Activated T-helper 1 cell treated with Interleukin-2 at 50 U/mL for 16 hours (primary cell): ENCODE measurements at places on chromosomes 5 and 9.

DNA sequence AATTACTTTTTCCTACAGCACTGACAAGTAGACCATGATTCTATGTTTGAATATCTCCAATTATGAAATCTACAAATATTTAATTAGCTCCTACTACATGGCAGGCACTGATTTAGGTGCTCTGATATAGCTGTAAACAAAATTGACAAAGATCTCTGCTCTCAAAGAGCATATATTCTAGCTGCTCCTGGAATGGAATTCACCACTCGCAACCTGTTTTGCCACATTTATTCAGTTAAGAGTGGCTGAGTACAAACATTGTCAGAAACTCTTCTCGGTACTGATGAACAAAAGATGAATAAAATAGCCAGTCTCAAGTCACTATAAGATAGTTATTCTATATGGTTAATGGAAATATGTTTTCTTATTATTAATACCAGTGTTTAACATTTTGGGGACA is 114.2 kb upstream of the PDE4D start:
- no peak for DNase-seq

DNA sequence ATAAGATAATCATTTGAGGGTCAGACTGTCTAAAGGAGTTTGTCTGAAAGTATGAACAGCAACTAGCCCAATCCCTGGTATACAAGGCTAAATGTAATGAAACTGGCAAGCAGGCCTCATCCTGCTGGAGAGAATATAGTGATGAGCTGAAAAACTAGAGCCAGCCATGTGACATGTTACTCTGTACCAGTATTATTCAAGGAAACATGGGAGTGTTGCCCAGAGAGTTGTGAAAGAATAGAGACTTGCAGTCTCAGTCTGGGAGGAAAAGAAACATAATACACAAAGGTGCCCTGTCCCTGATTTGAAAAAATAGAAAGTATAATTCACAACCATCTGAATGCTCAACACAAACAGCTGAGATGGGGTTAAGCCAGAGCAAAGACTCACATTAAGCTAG is 37.9 kb upstream of the HTR1A start:
- DNase-seq = no peak

DNA sequence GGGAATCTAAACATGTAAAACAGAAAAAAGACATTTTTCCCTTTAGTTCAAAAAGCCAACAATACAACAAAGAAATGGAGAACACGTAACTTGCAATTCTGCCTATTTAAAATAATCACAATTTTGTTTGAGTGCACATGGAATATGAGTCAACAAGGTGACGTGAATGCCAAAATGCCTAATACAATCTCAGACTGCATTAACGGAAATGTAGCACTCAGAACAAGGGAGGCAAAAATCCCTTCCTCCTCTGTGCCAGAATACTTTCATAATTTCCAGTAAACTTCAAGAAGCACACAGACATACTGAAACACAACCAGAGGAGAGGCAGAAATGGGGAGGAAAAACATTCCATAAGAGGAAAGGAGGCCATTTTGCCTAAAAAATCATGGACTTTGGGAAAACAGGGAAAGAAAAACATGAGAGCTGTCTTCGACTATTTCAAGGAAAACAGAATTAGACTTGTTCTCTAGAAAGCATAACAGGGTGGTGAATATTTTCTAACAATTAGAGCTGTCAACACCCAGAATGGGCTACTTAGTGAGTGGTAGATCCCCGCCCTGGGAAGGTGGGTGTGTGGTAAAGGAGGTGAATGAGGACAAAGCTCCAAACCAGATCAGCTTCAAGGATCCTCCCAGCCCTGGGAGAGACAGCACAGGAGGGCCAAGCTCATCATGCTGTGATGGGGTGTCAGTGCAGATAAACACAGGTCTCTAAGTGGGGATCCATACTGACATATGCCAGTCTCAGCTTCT is 48.2 kb downstream of the ABCA1 start:
- no peak for DNase-seq

- no peak for DNase-seq
These were observed 71.0 kb downstream of the BRINP1 start for GRCh38 chr9:119298076-119298853.

DNA sequence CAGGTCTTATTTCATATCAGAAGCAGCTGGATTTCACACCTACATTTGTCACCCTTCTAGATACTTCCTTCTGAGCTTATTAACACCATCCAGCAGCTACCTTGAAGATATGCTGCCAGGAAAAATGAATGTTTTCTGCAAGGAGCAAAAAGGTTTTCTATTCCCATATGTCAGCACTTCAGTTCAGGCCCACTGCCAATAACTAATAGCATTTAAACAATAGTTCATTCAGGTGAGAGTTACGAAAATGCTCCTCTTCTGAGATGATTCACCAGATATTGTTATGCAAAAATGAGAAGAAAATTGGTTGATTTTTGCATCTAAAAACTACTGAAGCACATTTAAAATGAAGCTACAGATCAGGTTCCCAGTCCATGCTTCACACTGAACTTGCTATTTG is 56.4 kb upstream of the ISL1 start:
- DNase-seq = no peak

DNA sequence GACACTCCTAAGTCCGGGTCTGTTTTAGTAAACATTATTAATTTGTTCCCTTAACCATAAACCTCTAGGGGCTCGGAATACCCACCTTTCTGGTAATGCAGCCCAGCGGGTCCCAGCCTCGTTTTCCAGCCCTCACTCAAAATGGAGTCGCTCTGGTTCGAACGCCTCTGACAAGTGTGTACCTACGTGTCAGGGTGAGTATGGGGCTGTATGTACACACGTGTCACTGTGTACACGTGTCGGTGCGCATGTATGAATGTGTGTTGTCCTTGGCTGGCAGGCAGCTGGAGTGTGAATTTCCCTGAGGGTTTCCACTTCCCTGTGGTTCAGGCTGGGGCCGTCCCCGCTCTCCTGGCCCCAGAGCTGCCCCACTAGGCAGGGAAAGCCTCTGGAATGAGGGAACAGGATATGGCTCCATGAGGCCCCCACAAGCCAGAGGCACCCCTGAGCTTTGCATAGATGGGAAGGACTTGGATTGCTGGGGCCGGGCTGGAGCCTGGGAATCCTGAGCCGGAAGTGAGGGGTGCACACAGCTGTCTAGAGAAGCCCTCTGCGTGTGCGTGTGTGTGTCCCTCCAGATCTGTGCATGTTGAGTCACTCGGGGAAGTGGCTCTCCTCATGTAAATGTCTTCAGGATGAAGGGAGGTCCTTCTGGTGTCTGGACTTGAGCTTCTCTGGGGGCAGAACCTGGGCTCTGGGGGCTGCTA is 160.8 kb upstream of the IER5L start:
- DNase-seq = no peak

DNA sequence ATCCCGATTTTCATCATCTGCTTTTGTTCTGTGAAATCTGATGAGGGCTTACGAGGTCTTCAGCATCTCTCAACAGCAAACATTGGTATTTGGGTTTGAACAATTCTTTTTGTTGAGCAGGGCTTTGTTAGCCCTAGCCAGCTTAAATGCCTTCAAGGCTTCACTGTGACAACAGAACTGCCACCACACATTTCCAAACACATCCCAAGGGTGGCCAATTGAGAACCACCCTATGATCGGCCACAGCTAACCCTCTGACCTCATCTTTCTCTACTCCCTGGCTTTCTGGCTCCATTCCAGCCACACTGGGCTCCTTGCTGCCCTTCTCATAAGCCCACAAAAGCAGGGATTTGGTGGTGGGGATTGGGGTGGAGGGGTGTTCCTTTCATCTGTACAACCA is 17.6 kb downstream of the MTX3 start:
- DNase-seq = no peak

DNA sequence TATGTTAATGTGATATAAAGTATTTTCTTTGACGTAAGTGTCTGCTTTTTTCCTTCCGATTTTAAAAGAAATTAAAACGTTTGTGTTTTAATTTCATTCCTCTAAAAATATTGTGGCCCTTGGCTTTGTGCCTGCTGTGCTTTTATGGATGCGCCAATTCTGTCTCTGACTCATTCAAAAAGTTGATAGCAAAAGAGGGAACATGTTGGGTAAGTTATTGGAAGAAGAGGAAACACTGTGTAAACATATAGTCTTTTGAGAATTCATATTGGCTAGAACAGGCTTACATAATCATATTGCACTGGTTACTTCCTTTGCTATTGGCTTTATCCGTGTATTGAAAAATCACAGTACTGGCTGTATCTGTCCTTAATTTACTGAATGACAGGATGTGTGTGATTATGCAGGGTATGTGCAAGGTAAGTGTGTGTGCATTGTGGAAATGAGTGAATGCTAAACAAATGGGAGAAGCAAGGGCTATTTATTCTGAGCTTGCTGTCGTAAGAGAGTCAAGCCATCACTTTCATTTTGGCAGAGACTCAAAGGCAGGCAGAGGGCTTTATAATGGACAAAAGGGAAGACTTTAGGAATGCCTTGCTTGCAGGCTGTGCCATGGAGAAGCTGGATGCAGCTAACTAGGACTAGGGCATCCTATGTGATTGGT is 67.8 kb downstream of the SGCD start:
- DNase-seq = no peak

GRCh38 chr5:147956842-147957223 is 50.5 kb upstream of the C5orf46 start:
- DNase-seq = no peak

DNA sequence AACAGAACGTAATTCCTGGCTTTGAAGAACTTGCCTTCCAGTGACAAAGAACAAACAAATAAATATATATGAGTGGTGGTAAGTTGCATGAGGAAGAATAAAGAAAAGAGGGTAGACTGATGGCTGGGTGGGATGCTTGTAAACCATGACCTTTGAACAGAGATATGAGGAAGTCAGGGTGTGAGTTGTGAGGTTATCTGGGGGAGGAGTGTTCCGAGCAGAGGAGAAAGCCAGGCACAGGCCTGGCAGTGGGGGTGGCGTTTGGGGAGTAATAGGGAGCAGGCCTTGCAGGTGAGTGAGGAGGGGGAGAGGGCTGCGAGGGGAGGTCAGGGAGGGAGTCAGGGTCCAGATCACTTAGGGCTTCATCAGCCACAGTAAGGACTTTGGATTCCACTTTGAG is 213.4 kb downstream of the PTTG1 start:
- no peak for DNase-seq

- no peak for DNase-seq
These were observed 696.9 kb downstream of the MAT2B start for GRCh38 chr5:164202338-164202737.

DNA sequence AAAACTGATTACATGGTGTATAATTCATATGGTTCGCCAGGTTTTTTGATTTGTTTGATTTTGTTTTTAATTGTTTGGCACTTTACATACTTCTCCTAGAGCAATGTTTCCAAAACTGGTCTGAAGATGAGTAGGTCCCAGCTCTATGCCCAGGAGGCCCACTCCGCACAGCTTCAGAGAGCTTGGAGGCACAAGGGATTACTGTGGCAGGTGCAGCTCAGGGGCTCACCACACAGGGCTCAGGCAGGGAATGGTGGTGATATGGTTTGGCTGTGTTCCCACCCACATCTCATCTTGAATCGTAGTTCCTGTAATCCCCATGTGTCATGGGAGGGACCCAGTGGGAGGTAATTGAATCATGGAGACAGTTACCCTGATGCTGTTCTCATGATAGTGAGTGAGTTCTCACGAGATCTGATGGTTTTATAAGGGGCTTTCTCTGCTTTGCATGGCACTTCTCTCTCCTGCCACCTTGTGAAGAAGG is 296.6 kb downstream of the MED10 start:
- DNase-seq = no peak

GRCh38 chr9:3893519-3893918 is 367.7 kb upstream of the RFX3 start:
- no peak for DNase-seq

GRCh38 chr5:61449804-61450492 is 117.9 kb downstream of the ZSWIM6 start:
- DNase-seq = no peak

GRCh38 chr9:89378541-89378940 is 60.2 kb downstream of the SECISBP2 start:
- no peak for DNase-seq

DNA sequence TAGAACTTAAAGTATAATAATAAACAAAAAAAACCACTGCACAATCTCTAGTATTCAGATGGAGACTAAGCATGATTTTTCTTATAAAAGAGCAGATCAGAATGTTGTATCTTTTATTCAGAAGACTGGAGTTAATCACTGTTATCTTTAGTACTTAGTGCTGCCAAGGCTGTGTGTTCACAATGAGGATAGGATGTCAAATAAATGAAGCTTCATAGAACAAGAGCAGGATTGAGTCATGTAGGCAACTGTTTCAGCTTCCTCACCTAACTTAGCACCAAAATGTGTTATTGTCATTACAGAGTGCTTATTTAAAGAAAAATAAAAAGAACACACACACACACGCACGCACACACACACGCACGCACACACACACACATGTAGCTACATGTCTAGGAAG is 58.1 kb upstream of the CDKN2B start:
- DNase-seq = no peak

GRCh38 chr5:25095261-25095660 is 450.5 kb upstream of the CDH10 start:
- DNase-seq = no peak

- DNase-seq = no peak
These were observed 12.2 kb downstream of the RNF130 start for GRCh38 chr5:180059326-180059725.

GRCh38 chr9:8855046-8855445 is 1055.5 kb upstream of the DMAC1 start:
- DNase-seq = no peak

DNA sequence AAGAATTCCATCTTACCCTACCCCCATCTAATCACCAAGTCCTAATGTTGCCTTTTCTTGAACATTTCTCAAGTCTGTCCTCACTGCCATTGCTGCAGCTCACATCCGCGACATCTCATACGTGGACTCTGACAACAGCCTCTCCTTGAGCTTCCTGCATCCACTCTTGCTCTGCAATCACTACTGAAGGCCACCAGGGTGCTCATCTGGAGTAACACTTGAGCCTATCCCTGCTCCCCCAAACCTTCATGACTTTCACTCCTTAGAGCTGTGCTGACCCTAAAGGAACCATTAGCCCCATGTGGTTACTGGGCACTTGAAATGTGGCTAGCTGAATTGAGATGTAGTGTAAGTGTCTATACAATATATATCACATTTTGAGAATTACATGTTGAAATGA is 46.4 kb upstream of the CTXN3 start:
- DNase-seq = no peak

DNA sequence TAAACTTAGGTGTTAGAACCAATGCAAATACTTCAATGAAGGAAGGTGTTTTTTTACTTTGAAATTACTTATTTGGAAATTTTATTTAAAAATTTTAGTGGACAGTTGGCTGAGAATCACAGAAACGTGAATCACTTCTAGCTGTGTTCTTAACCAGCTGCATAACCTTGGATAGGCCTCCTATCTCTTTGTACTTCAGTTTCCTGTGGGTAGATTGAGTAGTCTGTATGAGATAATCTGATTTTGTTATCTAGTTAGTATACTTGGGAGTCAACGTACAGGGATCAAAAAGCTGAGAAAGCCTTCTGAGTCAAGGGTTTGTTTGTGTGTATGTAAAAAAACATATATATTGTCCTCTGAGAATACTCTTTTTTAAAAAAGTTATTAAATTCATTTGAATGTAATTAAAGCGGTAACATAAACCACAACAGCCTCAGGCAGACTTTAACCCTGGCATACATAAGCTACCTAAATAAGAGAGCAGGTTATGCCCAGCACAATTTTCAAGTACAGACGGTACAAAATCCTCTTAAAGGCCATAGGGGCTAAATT is 38.1 kb upstream of the ZCCHC7 start:
- DNase-seq = no peak

GRCh38 chr9:120434532-120434931 is 145.4 kb downstream of the CDK5RAP2 start:
- DNase-seq = no peak
